ENCODE measurements at places on chromosomes 16 and 17.

GRCh38 chr17:77036841-77037381, 103.9 kb upstream of the SEC14L1 start:
- no peak for DNase-seq

- no peak for DNase-seq
These were observed 7.6 kb upstream of the NLRC5 start for GRCh38 chr16:56981729-56982271.

- DNase-seq, result no peak
These were observed 17.7 kb downstream of the ANKRD11 start for GRCh38 chr16:89472711-89473075.

DNA sequence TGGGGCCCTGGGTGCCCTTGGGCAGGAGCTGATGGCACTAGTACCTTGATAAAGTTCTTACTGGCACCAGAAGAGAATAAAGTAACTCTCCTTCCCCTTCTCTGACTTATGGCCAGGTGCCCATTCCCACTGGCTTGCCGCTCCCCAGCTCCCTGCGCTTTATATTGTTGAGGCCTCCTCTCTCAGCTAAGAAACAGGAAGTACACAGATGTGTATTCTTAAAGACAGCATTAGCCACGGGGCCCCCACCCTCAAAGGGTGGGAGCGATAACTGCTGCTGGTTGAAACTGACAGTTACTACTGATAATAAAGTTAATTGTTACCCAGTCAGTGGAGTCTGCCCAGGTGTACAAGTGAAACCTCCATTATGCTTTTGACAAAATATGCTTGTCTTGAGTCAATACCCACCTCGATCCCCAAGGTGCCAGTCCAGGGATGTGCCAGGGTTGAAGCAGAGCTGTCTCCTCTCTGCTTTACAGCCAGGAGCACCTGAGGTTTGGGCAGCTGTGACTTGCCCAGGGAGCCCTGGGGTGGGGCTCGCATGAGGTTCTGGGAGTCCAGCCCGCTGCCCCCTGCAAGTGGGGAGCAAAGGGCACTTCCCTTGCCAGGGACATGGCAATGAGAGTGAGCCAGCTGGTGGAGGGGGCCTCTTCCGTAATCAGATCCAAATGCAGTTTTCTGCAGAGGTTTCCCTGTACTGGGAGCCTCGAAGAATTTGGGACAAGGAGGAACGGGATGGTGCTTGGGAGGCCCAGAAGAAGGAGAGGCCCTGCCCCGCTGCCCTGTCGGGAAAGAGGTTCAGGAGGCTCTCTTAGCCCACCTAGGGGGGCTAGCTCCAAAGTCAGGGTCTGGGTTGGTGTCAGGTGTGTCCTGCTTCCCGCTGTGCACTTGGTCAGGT, 5.4 kb upstream of the CLDN9 start:
- no peak for DNase-seq

GRCh38 chr16:68227183-68227793, 8.6 kb downstream of the ESRP2 start:
- no peak for DNase-seq

DNA sequence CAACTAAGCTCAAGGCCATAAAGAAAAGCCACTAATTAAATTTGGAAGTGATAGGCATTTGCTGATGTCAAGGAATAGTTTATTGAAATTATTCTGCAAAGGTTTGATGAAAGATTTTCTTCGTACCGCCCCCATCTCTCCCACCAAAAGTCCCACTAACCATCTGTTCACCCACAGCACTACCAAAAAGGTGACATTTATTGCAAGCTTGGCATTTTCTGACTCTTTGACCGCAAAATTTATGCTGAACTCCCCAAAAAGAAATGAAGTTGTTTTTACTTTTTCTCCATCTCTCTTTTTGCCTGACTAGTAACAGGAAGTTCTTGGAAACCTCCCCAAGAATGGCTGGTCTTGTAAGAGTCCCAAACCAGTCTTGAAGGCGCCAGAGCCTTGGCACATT, 384.9 kb upstream of the SOX9 start:
- no peak for DNase-seq

DNA sequence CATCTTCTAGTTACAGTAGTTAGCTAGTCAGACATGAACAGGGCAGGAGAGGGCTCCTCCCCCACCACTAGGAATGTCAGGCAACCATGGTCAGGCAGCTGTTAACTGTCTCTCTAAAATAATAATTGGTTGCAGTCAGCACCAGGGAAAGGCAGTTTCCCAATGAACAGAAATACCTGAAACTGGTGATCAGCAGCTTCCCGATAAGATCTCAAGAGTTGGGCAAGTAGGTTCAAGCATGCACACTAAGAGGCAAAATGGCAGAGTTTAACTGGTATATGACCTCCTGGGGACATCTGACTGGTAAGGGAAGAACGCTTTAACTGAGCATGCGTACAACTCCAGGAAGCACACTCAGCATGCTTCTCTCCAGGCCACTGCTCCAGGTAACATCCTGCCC, 12.6 kb upstream of the XYLT1 start:
- DNase-seq, result no peak

GRCh38 chr16:81657224-81657623, 121.9 kb upstream of the PLCG2 start:
- no peak for DNase-seq

Measured in fibroblast of gingiva (primary cell).